ENCODE measurements at places on chromosomes 11 and 22.
A peak's percentile ranks its signal among the peaks of the same experiment; 100 is the strongest.

- no peak for DNase-seq
These were observed 90.5 kb downstream of the PIWIL4 start for GRCh38 chr11:94657629-94658028.

GRCh38 chr11:75423721-75424120, 9.3 kb downstream of the KLHL35 start:
- no peak for DNase-seq

GRCh38 chr22:44460691-44461375, 37.2 kb downstream of the RTL6 start:
- no peak for DNase-seq

DNA sequence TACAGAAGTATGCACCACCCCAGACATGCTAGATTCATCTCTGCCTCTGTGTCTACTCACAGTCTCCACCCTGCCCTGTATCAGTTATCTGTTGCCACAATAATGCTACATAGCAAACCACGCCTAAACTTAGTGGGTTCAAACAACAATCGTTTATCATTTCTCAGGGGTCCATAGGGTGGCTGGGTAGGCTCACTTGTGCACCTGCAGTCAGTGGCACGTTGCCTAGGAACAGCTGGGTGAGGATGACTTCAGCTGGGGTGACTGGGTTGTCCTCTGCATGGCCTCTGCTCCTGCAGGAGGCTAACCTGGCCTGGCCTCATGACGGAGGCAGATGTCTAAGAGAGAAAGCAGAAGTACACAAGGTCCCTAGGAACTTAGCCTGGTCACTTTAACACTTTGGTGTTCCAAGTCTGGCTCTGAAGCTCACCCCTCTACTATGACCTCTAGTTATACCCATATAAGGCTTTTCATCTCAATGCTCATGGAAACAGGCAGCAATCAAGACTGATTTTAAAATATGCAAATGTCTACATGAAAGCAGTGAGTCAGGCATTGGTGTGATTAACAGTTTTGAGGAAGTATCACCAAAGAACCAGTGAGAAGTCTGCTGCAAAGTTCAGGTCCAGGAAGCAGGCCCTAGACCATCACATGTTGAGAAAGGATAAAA, 10.7 kb downstream of the OLFML1 start:
- DNase-seq: no peak

- DNase-seq: no peak
These were observed 34.6 kb downstream of the FAM118A start for GRCh38 chr22:45344334-45344733.

GRCh38 chr11:46649180-46649738, 31.9 kb downstream of the ATG13 start:
- DNase-seq: no peak

GRCh38 chr22:44344407-44344806, 31.7 kb upstream of the SHISAL1 start:
- DNase-seq: no peak

GRCh38 chr11:72721276-72721675, 30.9 kb downstream of the ARAP1 start:
- DNase-seq: no peak

DNA sequence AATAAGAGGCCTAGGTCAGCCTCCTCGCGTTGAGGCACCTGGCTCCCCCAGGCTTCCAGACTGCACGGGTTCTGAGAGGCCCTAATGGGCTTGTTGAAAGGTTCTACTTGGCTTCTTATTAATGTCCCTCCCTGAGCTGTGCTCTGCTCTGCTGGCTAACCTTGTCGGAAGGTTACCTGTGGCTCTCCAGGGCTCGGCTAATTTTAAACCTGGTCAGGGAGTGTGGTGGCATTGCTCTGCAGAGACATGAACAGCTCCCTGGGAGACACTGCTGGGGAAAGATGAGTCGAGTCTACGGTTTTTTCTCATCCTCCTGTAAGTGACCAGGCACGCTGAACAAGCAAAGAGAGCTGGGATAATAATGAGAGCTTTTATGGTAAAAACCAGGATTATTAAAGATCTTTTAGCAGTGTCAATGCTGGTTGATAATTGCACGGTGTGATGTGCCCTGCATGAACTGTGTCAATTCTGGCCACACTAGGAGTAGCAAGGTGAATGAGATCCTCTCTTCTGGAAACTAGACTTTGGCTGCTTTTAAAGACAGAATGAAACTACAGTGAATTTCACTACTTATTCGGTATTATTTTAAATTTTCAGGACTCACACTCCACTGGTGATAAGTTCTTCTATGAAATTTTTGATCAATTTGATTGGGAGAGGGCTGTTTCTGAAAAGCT, 70.7 kb downstream of the TEAD1 start:
- no peak for DNase-seq

DNA sequence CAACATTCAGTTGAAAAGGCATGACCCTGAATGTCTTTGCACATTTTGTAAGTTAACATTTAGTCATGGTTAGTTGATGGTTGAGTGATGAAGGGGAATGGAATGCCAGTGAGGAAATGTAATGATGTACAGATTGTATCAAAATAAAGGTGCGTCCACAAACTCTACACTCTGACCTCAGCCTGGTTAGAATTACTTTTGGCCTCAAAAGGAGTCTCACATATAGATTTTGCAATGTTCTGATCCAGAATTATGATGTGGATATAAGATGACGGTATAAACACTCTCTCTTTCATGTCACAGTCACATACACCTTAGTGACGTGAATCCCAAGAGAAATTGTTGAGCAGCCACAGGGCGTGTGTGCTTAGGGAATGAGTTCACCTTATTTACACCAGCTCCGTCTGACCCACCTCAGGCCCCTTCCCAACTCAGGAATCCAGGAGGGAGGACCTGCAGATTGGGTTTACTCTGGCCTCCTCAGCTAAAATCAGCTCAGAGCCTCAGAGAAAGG, 100.1 kb downstream of the RDX start:
- DNase-seq: no peak

DNA sequence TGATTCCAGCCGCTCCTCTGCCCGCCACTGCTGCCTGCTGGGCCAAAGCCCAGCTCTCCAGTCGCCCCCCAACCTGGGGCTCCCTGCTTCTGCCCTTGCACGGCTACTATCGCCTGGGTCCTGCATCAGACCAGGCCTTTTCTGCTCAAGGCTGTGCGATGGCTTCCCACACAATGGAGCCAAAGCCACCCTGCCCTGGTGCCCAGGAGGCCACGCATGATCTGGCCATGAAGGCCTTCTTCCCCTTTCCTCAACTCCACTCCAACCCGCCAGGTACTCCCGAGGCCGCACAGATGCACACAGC, 45.8 kb downstream of the SGSM3 start:
- no peak for DNase-seq

GRCh38 chr11:105230586-105230985, 91.0 kb upstream of the CARD18 start:
- no peak for DNase-seq

GRCh38 chr22:26853495-26853894, 196.1 kb downstream of the MIAT start:
- no peak for DNase-seq

DNA sequence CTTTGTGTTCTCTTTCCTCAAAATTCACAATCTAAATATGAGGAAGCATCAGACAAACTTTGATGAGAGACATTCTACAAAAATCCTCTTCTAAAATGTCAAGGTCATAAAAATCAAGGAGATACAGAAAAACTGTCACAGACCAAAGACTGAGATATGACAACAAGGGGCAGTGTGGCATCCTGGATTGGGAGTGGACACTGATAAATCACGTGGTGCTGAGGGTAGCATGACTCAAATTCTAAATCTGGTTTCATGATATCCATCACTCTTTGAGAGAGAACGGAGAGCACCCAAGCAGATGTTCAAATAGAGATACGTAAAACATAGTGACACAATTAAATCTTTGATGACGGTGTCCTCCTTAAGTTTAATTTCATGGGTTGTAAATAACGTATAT, 13.0 kb upstream of the CARD18 start:
- DNase-seq: no peak

- DNase-seq: no peak
These were observed 667 bp downstream of the RAB6A start for GRCh38 chr11:73760135-73760678.

- DNase-seq: no peak
These were observed 99.2 kb downstream of the C11orf65 start for GRCh38 chr11:108368134-108368533.

GRCh38 chr11:35235936-35236666, 97.1 kb downstream of the CD44 start:
- peak; percentile 42 for DNase-seq

DNA sequence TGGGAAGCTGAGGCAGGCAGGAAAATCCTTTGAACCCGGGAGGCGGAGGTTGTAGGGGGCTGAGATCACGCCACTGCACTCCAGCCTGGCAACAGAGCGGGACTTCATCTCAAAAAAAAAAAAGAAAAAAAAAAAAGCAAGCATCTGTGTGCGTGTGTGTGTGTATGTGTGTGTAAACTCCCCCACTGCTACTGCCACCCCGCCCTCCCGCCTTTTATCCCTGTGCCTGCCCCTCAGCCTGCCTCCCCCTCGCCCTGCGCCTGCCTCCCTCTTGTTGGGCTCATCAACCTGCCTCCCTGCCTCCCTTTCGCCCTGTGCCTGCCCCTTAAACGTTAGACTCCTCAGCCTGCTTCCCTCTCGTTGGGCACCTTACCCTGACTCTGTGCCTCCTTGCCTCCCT, 18.0 kb downstream of the TMEM258 start:
- no peak for DNase-seq

DNA sequence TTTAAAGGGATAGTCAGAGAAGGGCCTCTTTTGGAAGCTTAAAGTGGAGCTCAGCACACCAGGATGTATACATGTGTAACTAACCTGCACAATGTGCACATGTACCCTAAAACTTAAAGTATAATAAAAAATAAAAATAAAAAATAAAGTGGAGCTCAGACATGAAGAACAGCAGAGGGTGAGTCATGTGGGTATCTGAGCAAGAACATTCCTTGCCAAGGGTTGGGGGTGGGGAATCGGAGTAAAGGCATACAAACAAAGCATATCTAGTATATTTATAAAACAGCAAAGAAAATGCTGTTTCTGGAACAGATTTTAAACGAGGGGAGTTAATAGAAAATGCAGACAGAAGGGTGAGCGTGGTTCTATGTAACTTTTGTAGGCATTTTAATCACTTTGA, 562.6 kb upstream of the ANO3 start:
- DNase-seq: no peak

- DNase-seq: peak; percentile 82
These were observed at the start of gene MEI1 for GRCh38 chr22:41699264-41700107. TSS of gene MEI1 (plus strand) at chr22:41699503. CDS start at chr22:41699539, 36 bp downstream.

All from stimulated activated CD4-positive, alpha-beta T cell treated with anti-CD3 and anti-CD28 coated beads, TNF-alpha, amount 100 ng/mL, for 24 hours (primary cell).